ENCODE measurements at places on chromosomes 13 and 19. TPM values are rescaled to one million over a fixed set of nuclear protein-coding genes. Genes with fewer than 3 reads are reported as not detected.

DNA sequence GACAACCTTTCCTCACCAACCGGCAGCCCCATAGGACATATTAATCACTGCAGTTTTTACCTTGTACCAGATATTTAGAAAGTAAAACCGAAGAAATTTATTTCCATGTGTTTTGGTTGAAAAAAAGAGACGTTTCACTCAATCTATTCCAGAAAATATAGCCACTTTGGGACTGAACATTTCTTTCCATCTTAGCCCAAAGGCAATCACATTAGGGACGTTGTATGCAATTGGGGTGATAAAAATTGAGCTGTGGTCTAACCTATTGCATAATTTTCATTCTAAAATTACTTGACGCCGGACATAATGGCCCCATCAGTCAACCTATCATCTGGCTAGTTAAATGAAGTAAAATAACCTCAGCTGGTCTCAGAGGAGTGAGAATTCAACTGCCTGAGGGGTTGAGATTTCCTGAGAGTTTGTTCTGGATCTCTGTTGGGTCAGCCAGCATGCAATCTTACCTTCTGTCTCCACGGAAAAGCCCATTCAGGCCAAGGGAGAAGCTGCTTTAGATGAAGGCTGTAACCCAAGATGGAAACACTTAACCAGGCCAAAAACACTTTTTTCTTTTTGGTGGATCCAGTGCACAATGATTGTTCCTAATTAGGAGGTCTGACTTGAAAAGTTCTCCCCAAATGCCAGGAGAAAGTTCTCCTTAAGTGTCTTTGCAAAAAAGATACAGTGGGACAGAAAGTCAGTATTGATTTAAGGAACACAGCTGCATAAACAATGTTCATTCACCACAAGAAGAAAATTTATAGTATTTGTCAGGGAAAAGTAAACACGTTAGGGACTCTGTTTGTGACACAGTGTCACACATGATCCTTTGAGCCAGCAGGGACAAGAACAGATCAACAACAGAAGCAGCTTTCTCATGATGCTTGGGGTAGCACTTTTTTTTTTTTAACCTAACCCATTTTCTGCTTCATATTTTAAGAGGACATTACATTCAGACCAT, 34.1 kb downstream of the DLEU7 start:
- no peak for DNase-seq
- H3K27me3 ChIP-seq, result no peaks in the 10 kb centered on the region
- no peak overlapping the region for H3K27ac ChIP-seq

- H3K4me1 ChIP-seq, result peaks cover 30% of the 10 kb centered on the region
- peak within 1 kb of the TSS; percentile 76 for H3K4me3 ChIP-seq
- H3K27me3 ChIP-seq, result no peaks in the 10 kb centered on the region
- peak within 1 kb of the TSS; percentile 100 for H3K27ac ChIP-seq
Measured at GRCh38 chr13:51452361-51453206, at the start of gene INTS6. Gene INTS6 (minus strand): TSS chr13:51453036. CDS start chr13:51452525, 511 bp downstream.

GRCh38 chr19:14160017-14160703, 23.8 kb upstream of the ASF1B start:
- H3K36me3 ChIP-seq, result peaks cover 84% of the 10 kb centered on the region
- H3K4me3 ChIP-seq, result no peak overlapping the region
- no peak overlapping the region for H3K27ac ChIP-seq

DDA1 gene
- total RNA-seq, result 22.0 TPM

DNA sequence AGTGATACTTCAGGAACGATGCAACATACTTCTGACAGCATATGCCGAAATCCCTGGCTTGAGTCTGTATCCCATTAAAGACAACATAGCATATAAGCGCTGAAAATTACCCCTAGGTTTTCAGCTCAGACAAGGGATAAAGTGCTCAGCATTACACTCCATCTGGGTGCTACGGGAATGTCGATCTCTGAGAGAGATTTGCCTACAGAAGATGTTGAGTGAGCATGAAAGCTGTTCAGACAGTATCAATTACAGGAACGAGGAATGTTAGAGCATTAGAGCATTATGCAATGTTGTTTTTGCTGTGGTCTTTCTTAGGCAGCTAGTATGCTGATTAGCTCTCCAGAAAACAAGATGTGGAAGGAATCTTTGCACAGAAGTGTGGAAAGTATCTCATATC, 484.5 kb downstream of the LIG4 start:
- no peak overlapping the region for H3K4me3 ChIP-seq
- no peaks in the 10 kb centered on the region for H3K36me3 ChIP-seq
- H3K4me1 ChIP-seq, result no peaks in the 10 kb centered on the region

DNA sequence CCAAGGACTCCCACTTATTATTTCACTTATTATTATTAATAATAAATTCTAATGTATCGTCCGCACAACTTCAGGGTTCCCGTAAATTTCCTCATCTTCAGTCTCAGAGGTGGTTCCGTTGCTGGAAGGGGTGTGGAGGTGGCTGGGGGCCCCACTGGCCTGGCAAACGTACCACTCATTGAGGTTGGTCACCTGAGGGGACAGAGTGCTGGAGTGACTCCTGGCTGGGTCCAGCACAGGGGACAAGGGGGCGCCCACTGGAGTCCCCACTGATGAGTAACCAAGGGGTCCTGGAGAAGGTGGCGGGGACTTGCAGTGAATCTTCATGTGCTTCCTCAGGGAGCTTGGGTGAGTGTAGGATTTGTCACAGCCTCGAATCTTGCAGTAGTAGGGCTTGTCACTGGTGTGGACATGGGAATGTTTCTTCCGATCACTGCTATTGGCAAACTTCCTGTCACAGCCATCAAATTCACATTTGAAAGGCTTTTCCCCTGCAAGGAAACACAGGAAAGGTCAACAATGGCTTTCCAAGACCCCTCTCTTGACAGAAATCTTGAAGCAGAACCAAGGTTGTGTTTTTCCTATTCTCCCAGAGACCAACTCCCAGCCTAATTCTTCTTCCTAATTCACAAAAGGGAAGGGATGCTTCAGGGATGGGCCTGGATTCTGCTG, 6.1 kb downstream of the ZIC5 start:
- H3K27ac ChIP-seq, result no peak overlapping the region
- peaks cover 17% of the 10 kb centered on the region for H3K27me3 ChIP-seq
- H3K4me1 ChIP-seq, result peaks cover 26% of the 10 kb centered on the region
- H3K4me3 ChIP-seq, result no peak overlapping the region
- DNase-seq, result no peak

DNA sequence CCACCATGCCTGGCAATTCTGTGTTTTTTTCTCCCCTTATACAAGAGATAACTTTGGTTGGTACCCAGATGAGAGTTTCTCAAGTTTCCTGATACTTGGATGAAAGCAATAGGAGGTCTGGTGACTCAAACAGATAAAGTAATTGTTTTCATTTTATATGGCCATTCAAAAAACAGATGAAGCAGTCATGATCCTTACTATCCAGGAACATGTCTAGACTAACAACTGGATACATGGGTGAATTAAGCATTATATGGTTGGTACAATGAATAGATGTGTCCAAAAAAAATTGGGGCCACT, 8.5 kb downstream of the ZNF430 start:
- H3K4me1 ChIP-seq, result peaks cover 27% of the 10 kb centered on the region
- DNase-seq, result no peak
- no peak overlapping the region for H3K27ac ChIP-seq
- H3K4me3 ChIP-seq, result no peak overlapping the region
- H3K27me3 ChIP-seq, result no peaks in the 10 kb centered on the region

DNA sequence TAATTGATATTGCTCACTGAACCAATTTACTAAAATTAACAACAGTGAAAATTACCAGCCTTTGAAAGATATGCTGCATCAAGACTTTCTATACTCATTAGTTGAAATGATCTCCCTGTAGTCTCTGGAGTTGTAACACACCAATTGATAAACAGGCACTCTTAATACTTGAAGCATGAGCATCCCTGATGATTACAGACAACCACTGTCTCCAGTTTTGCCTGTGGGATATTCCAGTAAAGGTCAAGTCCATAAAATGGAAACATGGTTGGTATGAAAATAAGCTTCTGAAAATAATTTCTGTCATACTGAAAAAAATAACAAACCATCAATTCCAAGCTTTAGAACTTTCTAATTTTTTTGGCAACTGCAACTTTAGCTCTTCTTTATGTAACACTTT, 405.8 kb downstream of the SPRY2 start:
- H3K36me3 ChIP-seq, result no peaks in the 10 kb centered on the region
- H3K4me1 ChIP-seq, result peaks cover 13% of the 10 kb centered on the region
- no peak overlapping the region for H3K27ac ChIP-seq
- H3K4me3 ChIP-seq, result no peak overlapping the region
- no peak for DNase-seq

AMER2 gene
- not detected for total RNA-seq

GRCh38 chr19:45403272-45403671, 1.6 kb downstream of the PPP1R13L start:
- H3K36me3 ChIP-seq, result no peaks in the 10 kb centered on the region
- no peak overlapping the region for H3K4me3 ChIP-seq
- peaks cover 14% of the 10 kb centered on the region for H3K27me3 ChIP-seq
- peaks cover 53% of the 10 kb centered on the region for H3K4me1 ChIP-seq
- no peak for DNase-seq

DNA sequence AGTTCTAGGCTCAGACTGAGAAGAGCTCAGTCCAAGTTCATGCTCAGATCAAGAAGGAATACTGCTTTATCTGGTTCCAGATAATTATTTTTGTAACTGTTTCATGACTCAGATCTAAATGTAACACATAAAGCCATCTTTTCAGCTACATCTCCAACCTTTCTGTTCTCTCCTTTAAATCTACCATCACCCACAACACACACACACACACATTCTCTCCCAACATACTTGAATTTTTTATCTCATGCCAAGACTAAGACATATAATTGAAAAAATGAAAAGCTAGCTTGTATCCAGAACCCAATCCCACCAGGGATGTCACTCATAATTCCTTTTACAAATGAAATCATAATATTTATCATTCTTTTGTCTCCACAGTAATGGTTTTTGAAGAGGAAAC, 7.6 kb downstream of the KATNAL1 start:
- no peaks in the 10 kb centered on the region for H3K27me3 ChIP-seq
- DNase-seq, result no peak
- H3K36me3 ChIP-seq, result no peaks in the 10 kb centered on the region

ITPKC gene
- total RNA-seq, result 123 TPM

DNA sequence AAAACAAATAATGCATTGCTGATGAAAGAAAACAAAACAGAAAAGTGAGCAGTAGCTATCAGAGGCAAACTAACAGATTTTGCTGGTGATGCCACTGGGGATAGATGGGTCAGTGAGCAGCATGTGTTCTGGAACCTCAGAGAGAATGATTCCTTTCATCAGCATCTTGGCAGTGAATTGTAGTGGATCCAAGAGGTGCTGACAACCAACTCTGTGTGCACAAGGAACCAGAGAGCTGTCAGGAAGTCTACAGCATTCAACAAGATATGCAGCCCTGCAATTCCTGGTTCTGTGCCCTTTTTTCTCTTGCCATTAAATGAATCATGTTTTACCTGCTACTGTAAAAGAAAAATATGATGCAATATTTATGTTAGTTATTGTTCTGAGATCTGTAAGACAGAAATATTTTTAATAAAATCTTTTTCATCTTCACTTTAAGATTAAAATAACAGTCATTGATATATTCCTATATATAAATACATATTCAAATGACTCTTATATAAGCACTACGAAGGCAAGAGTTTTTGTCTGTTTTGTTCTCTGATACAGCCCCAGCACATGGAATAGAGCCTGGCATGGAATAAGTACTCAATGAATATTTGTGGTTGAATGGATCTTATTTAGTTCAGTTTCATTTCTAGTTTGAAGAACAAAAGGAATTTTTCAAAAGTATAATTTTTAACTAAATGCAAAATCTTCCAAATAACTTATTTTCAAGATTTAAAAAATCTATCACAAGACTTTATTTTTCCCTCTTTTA, 80.8 kb downstream of the FREM2 start:
- DNase-seq, result no peak
- no peaks in the 10 kb centered on the region for H3K4me1 ChIP-seq
- no peaks in the 10 kb centered on the region for H3K27me3 ChIP-seq
- H3K4me3 ChIP-seq, result no peak overlapping the region
- no peaks in the 10 kb centered on the region for H3K36me3 ChIP-seq

DNA sequence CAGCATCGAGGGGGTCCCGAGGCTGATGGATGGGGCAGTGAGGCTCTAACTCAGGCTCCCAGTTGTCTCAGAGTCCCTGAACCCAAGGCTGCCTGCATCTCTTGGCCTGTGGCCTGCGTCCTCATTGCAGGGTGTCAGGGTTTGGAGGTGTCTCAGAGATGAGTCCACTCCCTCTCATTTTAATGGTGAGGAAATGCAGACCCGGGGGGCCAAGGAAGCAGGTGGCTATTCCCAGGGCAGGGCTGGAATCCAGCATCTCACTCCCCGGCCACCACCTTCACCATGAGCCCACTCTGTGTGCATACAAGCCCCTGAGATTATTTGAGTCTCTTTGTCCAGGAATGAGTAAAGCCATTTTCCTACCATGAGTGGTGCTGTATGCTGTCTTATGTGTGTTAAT, 21.4 kb downstream of the TEX29 start:
- H3K4me1 ChIP-seq, result no peaks in the 10 kb centered on the region
- H3K4me3 ChIP-seq, result no peak overlapping the region
- H3K27ac ChIP-seq, result no peak overlapping the region

JAK3 gene
- 3.6 TPM for total RNA-seq

TPTE2 gene
- total RNA-seq, result not detected

GRCh38 chr19:56310462-56310861, 4.2 kb downstream of the ZSCAN5A start:
- no peak for DNase-seq
- peaks cover 6% of the 10 kb centered on the region for H3K4me1 ChIP-seq
- H3K36me3 ChIP-seq, result no peaks in the 10 kb centered on the region
- H3K4me3 ChIP-seq, result no peak overlapping the region
- H3K27ac ChIP-seq, result no peak overlapping the region

DNA sequence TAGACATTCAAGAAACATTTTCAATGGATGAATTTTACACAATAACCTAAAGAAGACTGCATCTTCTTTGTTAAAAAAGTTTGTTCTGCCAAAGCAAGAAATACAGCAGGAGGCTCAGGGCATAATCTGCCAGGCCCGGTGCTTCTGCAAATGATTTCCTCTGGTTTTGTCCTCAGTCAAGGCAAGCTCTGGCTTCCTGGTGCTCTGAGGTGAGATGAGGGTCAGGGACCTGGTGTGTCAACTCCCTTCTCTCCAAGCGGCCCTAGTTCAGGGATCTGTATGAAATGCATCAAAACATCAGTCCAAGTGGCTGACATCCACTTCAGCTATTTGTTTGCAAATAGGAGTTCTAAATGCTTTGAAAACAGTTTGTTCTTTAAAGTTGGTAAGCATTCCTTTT, 31.6 kb downstream of the LACC1 start:
- no peak for DNase-seq
- H3K27ac ChIP-seq, result no peak overlapping the region
- H3K36me3 ChIP-seq, result no peaks in the 10 kb centered on the region
- no peaks in the 10 kb centered on the region for H3K27me3 ChIP-seq
- no peak overlapping the region for H3K4me3 ChIP-seq

PTGER1 gene
- total RNA-seq, result 0.80 TPM

GRCh38 chr19:5988517-5989387, 10.8 kb upstream of the RANBP3 start:
- no peak overlapping the region for H3K4me3 ChIP-seq
- peaks cover 23% of the 10 kb centered on the region for H3K4me1 ChIP-seq
- H3K27ac ChIP-seq, result no peak overlapping the region
- H3K27me3 ChIP-seq, result no peaks in the 10 kb centered on the region

DNA sequence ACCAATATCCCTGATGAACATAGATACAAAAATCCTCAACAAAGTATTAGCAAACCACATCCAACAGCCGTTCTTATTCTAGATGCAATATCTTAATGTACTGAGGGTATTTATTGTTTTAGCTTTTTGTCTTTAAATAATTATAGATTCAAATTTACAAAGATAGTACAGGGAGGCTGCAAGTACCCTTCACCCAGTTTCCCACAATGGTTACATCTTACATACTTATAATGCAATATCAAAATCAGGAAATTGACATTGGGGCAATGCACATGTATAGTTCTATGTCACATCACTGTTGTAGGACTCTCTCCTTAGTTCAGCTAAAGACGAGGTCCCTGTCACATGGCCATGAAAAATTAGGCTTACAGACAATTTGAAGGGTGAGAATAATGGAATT, 75.8 kb downstream of the RUBCNL start:
- H3K27ac ChIP-seq, result no peak overlapping the region
- H3K27me3 ChIP-seq, result no peaks in the 10 kb centered on the region
- H3K4me3 ChIP-seq, result no peak overlapping the region
- no peaks in the 10 kb centered on the region for H3K36me3 ChIP-seq

Data from esophagus muscularis mucosa (tissue), 4 donors.